Amniotic stem cell (primary cell): ENCODE measurements at places on chromosomes 1 and 21.

DNA sequence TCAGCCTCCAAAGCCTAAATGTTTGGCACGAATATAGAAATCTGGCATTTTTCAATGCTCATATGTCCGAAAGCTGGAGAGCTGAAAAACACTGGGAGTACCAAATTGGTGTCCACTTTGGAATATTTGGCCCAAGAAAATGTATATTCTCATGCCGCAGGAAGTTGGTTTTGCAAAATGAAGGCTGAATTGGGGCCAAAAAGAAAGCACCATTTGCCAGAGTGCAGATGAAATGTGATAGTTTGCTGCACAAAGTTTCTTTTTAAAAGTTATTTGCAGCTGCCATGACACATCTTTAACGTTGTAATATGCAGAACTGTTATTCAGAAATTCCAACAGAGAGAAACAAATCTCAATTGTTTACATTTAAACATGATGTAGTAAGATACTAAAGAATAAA, 124.2 kb upstream of the LYPLAL1 start:
- DNase-seq: no peak

GRCh38 chr21:44854664-44855446, 18.6 kb downstream of the PTTG1IP start:
- DNase-seq: no peak

- DNase-seq: peak; percentile 73
Measured at GRCh38 chr1:110390096-110390495, 730 bp downstream of the SLC16A4 start.

DNA sequence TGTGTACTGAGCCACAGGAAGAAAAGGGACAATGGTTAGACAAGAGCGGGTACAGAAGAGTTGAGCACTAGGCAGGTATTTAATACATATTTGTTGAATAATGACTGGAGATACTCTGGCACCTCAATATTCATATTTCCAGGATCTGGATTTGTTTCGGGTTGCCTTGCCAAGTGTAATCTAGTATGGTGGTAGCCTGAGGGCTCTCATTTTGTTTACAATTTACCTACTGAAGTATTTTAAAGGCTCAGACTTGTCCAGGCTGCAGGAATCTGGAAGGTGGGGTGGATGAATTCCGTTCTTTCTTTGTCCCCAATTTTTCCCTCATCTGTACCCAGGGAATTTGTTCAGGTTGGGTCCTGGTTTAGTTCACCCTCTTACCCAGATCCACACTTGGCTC, 95.0 kb downstream of the CACHD1 start:
- DNase-seq: no peak

DNA sequence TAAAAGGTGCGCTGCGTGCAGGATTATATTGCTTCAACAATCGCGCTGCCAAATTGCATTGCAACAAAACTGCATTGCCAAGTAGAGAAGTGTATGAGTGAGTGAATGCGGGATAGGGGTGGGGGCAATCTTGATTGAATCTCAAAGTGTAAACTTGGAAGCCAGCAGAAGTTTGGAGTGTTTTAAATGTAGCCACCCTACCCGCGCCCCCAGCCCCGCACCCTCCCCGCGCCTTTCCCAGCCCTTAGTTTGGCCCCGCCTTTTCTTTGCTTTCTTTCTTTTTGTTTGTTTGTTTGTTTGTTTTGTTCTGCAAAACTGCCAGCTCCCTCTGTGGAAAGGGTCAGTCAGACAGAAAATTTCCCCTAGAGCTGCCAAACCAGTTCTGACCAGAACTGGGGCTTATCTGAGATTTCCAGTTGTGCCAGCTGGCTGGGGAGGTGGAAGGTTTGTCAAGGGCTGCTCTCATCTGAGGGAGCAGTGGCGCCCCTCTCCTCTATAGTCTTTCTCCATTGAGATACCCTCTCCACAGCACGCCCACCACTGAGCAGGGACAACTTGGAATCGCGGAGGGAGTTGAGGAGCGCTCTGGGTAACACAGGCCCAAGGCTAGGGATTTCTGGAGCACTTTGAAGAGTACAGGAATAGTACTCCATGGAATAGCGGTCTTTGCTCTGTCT, 666 bp upstream of the BEND5 start:
- no peak for DNase-seq

DNA sequence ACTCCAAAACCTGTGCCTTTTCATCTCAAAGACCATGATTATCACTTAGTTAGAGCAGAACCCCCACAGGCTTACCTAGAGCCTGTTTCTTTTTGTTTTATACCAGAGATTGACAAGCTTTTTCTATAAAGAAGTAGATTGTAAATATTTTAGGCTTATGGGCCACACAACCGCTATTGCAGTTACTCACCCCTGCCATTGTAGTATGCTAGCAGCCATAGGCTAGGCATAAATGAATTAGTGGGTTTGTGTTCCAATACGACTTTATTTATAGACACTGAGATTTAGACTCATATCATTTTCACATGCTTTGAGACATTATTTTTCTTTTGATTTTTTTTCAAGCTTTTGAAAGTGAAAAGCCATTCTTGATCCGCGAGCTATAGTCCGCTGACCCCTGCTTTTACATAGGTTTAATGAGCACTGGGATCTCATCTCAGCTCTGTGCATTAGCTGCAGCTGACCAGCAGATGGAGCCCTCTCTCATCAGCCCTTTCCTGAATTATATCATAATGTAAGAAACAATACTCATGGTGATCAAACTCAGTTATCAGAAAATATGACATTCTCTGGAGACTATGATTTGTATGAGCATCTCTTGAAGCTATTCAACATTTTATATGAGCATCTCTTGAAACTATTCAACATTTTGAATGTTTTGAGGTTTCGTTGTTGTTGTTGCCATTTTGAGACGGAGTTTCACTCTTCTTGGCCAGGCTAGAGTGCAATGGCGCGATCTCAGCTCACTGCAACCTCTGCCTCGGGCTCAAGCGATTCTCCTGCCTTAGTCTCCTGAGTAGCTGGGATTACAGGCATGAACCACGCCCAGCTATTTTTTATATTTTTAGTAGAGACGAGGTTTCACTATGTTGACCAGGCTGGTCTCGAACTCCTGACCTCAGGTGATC, 111.9 kb upstream of the L1TD1 start:
- DNase-seq: no peak

DNA sequence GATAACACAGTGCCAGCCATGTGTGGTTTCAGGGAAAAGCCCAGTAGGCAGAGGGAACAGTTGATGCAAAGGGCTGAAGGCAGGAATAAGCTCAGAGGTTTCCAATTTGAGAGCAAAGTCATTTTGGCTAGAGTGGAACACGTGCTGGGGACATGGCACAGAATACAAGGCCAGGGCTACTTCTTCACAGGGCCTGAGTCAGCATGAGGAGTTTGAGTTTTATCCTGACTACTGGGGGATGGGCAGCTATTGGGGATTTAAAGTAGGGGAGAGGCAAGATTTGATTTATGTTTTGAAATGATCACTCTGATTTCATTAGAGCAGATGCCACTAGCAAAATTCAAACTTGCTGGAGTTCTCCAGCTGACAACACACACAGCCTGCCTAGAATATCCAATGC, 241.1 kb upstream of the CSF3R start:
- no peak for DNase-seq

DNA sequence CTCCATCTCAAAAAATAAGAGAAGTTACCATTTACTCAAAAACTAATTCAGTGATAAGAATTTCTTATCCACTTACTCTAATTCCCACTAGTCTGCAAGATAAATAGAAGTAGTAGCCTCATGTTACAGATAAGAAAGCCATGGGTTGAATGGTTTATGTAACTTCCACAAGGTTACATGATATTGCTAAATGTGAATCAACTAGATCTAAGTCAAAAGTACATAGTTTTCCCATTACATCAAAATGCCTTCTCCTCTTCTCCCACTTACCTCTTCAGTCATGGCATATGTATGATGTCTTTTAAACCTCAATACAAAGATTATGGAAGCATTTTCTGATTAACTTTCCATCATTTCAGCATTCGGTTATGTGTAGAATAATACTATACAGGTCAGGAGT, 108.5 kb downstream of the ASH1L start:
- DNase-seq: no peak

- no peak for DNase-seq
Measured at GRCh38 chr21:42754270-42754933, 101.0 kb downstream of the PDE9A start.

DNA sequence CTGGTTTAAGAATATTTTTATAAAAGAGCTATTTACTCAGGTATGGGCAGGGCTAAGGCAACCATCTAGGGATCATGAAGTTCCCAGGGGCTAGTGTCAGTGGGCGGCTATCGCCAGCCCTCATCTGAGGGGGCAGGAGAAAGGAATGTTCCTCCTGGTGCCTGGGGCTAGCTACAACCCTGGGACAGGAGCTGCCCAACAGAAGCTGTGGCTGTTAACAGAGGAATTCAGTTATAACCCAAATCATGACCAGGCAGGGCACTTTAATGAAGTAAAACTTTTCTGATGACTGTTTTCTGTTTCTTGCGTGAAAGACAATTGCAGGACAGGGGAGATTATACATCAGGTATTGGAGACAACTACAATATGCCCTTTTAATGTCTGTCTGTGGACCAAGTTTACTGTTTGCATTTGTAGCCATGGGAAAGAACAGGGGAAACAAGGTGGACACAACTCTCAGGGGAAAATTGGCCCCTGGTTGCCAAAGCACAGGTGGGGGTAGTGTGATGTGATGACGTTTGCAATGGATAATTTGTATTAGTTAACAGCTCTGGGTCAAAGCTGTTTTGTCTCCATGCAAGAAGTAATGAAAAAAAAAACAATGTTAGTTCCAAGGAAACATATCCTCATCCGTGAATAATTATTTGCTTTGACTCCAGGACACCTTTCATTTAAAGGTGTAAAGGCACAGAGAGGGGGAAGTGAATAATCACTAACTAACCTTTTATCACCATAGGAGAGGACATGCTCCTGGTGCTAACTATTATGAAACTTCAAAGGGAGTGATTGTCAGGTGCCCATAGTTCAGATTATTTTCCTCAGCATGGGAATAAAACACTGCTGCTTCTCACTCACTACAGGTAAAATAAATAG, 105.2 kb downstream of the TSEN15 start:
- DNase-seq: no peak

- no peak for DNase-seq
Measured at GRCh38 chr1:107787299-107787698, 177.7 kb downstream of the VAV3 start.

DNA sequence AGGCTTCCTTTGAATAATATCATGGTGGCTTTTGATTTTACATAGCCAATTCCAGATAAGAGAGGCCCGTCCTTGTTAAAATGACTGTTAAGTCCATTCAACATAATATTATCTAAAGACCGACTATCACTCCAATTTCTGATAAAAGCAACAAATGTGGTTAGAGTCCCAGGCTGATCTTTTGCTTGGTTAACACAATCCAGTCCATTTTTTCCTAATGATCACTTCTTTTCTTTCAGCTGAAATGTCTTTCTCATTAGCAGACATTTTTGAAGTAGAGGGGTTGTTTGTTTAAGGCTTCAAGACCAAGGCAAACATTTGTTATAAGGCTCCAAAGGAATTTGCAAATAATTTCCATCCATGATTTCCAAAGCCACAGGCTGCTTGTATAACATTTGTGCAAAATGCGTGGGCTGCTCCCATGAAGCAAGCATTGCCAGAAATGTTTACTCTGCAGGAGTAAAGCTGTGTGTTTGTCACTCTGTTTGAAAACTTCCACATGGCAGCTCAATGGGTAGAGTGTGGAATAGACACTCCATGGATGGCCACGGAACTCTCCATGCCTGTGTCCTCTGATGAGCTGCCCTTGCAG, 111.5 kb downstream of the PSMG1 start:
- no peak for DNase-seq

GRCh38 chr1:203563291-203563690, 63.3 kb upstream of the ATP2B4 start:
- no peak for DNase-seq

DNA sequence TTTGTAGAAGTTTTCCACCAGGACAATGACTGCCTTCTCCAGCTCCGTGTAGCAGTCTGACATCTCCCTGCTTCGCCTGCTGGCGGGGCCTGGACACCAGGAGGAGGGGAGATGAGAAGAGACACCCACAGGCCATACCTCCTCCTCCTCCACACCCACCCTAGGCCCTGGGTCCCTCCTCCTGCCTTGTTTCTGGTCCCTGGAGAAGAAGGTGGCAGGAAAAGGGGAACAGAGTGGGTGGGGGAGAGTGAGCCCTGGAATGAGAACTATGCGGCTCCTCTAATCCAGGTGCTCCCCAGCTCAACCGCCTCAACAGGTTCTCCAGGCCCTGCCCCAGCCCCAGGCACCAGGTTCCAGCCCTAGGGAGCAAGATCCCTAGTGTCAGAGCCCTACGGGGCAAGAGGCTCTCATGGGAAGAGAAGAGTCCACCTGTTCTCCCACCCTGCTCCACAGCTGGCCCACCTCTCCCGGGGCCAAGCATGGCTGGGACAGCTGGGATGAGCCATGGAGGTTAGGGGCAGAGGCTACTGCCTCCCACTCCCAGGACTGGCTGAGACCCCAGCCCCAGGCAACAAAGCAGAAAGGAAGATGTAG, 4.8 kb downstream of the S100A16 start:
- DNase-seq: no peak

DNA sequence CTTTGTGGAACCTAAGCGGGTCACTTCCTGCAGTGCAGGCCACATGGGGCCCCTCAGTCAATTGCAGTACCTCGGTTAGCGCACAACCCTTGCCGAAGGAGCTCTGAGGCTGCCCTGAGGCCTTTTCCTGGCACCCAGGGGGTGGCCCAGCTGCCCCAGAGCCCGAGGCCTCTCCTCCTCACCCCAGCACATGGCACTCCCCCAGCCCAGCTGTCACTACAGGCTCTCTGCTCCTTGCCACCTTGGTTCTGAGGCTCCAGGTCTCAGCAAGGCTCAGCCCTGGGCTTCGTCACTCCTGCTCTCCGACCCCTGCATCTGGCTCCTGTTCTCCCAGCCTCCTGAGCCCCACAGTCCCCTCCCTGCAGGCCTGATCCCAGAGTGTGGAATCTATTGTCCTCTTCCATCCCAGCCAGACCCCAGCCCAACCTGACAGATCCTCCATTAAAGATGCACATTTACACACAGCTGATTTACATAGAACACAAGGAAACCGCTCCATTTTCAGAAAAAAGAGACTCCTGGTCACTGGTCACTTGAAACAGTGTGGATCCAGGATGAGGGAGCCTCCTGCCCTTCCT, 192.8 kb upstream of the POU3F1 start:
- DNase-seq: no peak

GRCh38 chr1:95249916-95250315, 15.9 kb downstream of the RWDD3 start:
- no peak for DNase-seq

GRCh38 chr1:117059334-117059677, 820 bp upstream of the TTF2 start:
- DNase-seq: no peak

DNA sequence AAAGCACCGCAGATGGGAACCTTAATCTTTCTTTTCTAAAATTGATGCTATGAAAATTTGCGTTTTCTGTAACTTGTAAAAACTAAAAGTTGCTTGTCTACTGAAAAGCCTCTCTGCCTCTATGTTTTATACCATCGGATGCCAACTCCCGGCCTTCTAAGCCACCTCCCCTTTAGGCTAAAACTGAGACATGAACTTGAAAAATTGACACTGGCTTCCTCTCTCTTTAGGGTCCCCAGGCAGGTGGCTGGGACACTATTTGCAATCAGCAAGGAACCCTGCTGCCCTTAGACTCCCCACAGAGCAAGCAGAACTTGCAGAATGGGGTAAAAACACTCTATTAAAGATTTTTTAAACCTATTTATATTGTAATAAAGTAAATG, 151.1 kb upstream of the CAMK1G start:
- DNase-seq: no peak
